ENCODE measurements at places on chromosomes 7 and 10.
A peak's percentile ranks its signal among the peaks of the same experiment; 100 is the strongest.

GRCh38 chr7:110733221-110733620 is 357.7 kb upstream of the LRRN3 start:
- no peak for DNase-seq

GRCh38 chr10:3213758-3214515 is 41.4 kb upstream of the PITRM1 start:
- DNase-seq: no peak

- DNase-seq: no peak
Observed at GRCh38 chr7:74027683-74028320, at the start of gene ELN. Gene ELN (plus strand): TSS chr7:74028173. CDS start chr7:74028188, 15 bp downstream.

- no peak for DNase-seq
Observed at GRCh38 chr10:117346574-117346973, 28.7 kb downstream of the PDZD8 start.

- DNase-seq: no peak
Observed at GRCh38 chr10:26310361-26310760, 93.8 kb downstream of the GAD2 start.

DNA sequence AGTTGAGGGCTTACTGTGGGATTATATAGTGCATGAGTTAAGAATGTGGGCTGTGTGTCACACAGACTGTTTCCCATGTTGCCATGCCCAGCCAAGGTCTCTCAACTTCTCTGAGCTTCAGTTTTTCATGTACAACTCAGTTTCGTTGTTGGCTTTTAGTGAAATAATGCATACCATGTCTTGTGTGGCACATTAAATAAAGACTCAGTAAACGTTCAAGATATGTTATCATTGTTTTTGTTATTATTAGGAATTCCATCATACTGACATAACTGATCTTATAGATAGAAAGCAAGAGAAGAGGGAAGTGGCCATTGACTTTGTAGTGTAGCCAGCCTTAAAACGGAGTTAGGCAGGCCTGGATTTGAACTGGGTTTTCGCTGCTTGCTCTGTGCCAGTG is 2.9 kb downstream of the CDK14 start:
- no peak for DNase-seq

- no peak for DNase-seq
Observed at GRCh38 chr7:123070702-123071286, 75.3 kb upstream of the TAS2R16 start.

GRCh38 chr10:30751678-30752331 is 122.3 kb upstream of the LYZL2 start:
- peak; percentile 58 for DNase-seq

- no peak for DNase-seq
Observed at GRCh38 chr7:67947646-67948045, 951.0 kb downstream of the TYW1 start.

DNA sequence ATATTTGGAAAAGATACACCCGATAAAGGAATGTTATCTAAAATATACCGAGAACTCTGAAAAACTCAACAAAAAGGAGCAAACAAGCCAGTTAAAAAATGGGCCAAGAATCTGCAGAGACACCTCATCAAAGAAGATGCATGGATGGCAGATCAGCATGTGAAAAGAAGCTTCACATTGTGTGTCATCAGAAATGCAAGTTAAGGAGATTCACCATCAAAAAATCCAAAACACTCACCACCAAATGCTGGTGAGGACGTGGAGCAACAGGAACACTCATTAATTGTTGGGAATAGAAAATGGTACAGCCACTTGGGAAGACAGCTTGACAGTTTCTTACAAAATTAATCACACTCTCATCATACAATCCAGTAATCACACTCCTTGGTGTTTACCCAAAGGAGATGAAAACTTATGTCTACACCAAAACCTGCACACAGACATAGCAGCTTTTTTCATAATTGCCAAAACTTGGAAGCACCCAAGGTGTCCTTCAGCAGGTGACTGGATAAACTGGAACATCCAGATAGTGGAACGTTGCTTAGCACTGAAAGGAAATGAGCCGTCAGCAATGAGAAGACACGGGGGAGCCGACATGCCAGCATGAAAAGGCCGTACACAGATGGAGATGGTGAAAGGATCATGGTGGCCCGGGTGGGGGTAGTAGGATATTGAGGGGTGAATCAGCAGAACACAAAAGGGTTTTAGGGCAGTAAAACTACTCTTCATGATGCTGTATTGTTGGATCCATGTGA is 27.9 kb upstream of the PWWP2B start:
- no peak for DNase-seq

GRCh38 chr10:100020142-100020885 is 10.6 kb upstream of the DNMBP start:
- DNase-seq: no peak

- no peak for DNase-seq
Observed at GRCh38 chr7:16719699-16720098, 33.9 kb upstream of the TSPAN13 start.

GRCh38 chr10:73842349-73842748 is 31.0 kb upstream of the NDST2 start:
- DNase-seq: no peak

- no peak for DNase-seq
Observed at GRCh38 chr7:155576900-155577508, 30.6 kb upstream of the CNPY1 start.

GRCh38 chr10:5159126-5159525 is 25.8 kb downstream of the AKR1C8 start:
- DNase-seq: no peak

DNA sequence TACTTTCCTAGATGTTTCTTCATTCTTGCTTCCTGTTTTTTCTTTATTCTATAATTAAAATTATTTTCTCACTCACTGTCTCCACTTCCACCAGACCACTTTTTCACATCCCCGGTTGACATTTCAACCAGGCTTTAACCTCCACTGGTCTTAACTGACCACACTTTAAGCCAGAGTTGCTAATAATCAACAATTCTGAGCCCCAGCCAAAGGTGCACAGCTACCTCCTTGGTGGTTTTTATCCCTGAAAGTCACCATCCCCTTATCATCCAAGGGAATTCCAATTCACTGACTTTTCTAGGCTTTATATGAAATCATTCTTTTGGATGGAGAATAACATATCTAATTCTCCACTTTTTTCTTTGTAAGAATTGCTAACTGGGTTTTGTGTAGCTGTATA is 138.9 kb downstream of the FRMD4A start:
- no peak for DNase-seq

- DNase-seq: no peak
Observed at GRCh38 chr7:20598459-20599309, 16.8 kb upstream of the ABCB5 start.

DNA sequence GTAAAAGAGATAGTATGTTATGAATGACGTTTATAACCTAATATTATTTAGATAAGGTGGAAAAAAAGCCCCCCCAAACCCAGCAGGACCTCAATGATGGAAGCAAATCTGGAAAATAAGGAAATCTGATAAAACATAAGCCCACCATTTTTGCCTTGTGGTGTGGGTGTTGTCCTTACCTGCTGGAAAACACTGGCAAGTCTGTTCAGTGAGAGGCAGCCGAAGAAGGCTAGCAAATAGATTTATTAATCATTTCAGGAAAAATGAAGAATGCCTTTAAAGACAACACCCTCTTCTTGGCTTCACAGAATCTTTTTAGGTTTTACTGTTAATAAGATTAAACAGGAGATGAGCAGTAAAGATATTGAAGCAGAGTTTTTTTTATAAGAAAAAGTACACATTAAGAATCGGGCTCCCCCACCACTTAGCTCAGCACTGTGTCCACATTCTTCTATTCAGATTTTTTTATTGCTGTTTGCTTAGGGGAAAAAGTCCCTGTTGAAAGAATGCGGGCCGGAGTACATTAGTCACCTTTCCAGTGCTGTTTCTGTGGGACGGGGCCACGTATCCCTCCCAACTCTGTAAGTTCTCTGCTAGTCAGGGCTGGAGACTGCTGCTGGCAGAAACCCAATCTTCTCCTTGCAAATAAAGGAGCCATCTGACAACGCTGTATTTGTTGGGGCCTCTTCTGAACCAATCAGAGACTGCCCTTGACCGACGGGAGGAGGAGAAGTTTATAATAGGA is 104.1 kb downstream of the EVX1 start:
- DNase-seq: no peak

All from CD8-positive, alpha-beta T cell (primary cell).